Activated CD4-positive, CD25-positive, alpha-beta regulatory T cell treated with anti-CD3 and anti-CD28 coated beads, Interleukin-2, amount 50 U/mL, for 16 hours (primary cell): ENCODE measurements at places on chromosomes 13 and 19.

DNA sequence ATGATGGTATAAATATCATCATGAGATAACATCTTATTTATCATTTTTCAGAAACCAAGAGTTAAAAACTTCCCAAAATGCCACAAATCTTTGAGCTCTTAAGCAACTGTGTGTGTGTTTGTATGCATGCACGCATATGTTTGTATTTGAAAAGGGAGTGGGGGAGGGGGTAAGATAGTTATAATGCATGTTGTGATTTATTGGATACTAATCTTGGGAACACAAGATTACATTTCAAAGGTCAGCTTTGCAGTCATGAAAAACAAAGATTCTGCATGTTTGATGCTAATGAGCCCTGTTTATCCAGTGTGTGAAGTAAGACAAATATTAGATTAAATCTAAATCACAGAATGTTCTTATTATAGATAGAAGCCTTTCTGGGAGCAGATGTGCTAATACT is 355.9 kb downstream of the DCT start:
- DNase-seq = no peak

DNA sequence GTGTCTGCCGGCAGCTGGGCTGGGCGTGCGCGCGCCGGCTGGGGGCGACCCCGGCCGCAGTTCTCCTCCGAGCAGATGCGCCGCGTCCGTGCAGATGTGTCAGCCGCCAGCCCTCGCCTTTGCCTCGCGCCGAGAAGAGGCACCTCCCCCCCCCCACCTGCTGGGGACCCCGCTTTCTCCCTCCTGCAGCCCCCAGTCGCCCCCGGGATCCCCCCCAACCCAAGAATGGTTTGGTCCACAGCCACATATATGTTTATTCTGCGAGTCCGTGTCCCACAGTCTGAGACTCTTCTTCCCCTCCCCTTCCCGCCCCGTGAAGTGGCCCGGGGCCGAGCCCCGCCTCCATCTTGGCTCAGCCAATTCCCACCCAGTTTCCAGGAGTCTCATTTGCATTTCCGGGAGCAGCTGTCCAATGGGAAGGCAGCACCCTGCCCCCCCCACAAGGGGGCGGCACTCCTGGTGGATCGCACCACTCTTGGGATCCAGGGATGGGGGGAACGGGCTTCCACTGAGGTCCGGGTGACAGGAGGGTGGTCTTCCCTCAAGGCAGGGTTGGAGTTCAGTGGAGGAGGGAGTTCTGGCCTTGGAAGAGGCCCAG is 8.6 kb downstream of the ISOC2 start:
- DNase-seq = no peak

DNA sequence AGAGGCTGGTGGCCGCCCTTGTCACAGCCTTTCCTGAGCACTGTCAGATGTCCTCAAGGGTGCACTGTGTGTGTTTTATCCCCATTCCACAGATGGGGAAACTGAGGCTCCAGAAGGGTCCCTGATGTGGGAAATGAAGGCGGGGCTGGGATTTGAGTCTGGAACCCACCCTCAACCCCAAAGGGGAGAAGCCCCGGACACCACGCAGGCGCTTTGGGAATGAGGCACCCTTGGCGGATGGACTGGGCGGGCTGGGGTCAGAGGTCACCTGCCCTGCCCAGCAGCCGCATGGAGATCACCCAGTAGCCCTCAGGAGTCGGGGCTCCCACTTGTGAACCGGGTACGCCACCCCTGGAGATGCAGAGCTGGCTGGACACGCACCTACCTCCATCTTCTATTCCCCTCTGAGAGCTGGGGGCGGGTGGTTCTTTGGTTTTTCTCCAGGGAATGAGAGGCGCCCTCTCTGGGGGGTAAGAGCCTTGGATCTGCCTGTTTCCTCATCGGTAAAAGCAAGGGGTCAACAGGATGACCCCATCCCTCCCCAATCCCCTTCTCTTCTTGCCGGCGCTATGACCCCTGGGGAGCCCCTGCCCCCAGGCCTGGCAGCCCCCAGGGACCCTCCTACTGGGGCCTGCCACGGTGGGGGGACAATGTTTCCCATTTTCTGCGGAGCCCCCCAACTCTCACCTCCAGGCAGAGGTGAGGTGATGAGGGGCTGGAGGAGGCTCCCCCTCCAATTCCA is 8.3 kb upstream of the ONECUT3 start:
- no peak for DNase-seq

GRCh38 chr19:2223959-2224358 is 12.2 kb downstream of the PLEKHJ1 start:
- no peak for DNase-seq

DNA sequence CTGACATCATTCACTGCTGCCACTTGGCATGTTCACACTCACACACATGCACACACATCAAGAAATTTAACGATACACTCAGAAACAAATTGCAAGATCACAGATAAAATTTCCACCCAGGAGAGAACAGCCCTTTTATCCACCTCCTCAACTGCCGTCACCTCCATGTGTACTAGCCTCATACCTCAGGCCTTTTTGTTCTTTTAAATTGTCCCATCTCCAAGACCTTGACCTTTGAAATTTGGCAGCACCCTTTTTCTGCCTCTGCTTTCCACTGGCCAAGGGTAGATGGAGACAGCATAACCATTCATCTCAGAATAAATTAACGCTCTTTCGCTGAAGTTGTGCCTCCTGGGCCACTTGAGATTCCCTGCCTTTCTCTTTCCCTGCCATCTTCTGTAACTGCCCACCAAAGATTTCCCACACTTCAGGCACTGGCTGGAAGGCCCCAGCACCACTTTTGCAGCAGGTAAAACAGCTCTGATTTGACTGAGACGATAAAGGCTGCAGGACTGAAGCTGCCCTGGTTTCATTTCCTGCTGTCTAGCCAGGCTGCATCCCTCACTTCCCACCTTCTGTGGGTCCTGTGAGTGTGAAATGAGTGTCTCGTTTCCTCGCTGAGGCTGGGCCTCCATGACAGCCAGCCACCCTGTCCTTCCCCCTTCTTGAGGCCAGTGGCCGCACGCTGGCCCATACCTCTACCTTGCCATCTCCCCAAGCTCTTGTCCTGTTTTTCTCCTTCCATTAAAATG is 39.3 kb downstream of the MBNL2 start:
- DNase-seq = no peak

GRCh38 chr19:29247051-29247450 is 34.1 kb upstream of the UQCRFS1 start:
- DNase-seq = no peak

DNA sequence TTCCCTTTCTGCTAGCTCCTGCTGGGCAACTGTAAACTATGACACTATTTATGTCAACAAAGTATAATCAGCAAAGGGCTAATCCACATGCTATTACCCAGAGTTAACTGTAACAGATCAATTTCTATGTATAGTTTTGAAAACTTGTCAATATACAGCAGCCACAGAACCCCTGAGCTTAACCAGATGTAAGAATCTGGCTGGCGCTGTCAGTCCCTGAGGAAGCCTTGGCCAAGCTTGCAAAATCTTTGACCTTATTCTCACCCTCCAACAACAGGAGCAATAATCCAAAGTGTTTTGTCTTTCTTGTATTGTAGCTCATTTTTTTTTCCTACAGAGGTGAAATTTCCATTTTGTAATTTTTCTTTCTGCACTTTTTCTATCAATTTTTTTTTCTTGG is 1230.1 kb upstream of the SLC10A2 start:
- DNase-seq = no peak

- no peak for DNase-seq
Observed at GRCh38 chr19:15101479-15102082, 5.6 kb upstream of the SYDE1 start.

- DNase-seq = no peak
Observed at GRCh38 chr13:110403315-110403714, 96.2 kb downstream of the COL4A2 start.

DNA sequence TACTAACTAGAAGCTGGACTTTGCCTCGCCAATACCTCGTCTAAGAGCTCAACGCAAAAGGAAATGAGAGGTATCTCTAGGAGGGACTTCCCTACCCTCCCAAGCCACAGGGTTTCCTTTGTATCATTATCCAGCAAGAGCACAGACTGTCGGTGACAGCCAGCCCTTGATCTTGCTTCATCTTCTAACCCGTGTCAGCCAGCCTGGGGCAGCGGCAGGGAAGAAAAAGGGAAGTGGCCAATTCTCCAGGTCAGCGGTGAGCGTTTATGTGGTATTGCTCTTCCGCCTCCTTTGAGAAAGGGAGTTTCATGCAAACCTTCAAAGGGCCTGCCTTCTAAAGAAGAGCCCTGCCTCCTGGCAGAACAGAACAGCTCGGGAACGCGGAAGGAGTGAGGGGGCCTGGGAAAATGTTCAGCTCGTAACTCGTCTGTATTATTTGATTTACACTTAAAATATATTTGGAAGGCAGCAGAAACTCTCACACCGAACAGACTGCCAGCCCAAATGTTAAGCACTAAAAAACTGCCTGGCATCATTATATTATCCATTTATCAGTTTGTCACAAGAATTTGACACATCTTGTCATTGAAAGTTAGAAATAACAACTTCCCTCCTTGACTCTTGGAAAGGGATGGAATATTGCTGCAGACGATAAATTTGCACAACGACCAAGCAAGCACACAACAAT is 41.8 kb downstream of the EFNB2 start:
- DNase-seq = no peak

GRCh38 chr19:16033136-16033530 is 43.2 kb upstream of the TPM4 start:
- DNase-seq = no peak

- no peak for DNase-seq
Observed at GRCh38 chr13:43537124-43537523, 249.6 kb downstream of the ENOX1 start.
